Hematopoietic multipotent progenitor cell treated with erythropoietin and hydrocortisone succinate and interleukin-3 and kit ligand, for 6 days (in vitro differentiated cells): ENCODE measurements at places on chromosomes 4 and X.

- no peak for DNase-seq
These were observed 61.6 kb downstream of the SCML1 start for GRCh38 chrX:17798921-17799320.

DNA sequence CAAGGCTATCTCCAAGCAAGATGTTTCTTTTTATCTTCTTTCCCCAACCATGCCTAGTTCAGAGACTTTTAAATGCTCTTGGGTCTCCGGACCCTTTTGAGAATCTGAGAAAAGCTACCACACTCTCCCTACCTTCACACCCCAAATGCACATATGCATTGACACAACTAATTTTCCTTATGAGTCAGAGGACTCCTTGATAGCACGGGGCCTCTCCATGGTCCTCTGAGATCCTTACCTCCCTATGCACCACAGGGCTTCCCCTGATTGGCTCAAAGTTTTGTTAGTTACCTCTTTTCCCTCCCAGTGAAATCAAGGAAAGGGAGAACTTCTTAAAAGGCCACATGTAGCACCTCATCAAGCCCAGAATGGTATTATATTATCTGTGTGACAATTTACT is 86.8 kb upstream of the ATP6AP2 start:
- DNase-seq = no peak

DNA sequence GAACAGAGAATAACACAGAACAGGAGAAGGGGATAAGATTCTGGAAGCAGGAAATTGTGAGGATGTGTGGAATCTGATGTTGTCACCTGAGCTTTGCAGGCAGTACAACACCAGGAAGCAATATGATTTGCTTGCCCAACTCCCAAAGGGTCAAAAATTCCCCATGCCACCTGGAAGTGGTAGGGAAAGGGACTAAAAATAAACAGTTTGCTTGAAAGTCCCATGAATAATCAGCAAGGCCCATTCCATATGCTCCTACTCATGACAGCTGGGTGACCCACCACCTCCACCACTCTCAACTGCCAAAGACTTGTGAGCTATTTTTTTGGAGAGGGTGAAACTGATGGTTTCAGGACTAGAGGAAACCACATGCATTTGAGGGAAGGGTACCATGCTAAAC is 168.4 kb downstream of the KCNIP4 start:
- no peak for DNase-seq

DNA sequence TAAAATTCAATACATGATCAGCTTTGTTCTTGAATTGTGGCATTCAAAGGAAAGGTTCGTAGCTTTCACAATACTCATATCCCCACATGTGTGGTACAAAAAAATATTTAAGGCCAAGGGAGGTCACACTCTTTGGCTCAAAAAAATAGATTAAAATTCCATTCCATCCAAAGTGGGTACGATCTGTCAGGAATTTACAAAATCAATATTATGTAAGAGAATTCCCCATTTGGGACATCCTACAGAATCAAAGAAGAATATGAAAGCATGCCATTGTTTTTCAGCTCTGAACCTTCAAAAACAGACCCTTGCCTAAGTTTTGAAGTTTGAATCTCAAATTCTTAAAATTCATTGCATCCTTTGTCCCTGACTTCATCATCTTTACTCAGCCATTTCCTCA is 85.8 kb downstream of the MID1 start:
- no peak for DNase-seq

- no peak for DNase-seq
These were observed 116.1 kb downstream of the NPNT start for GRCh38 chr4:106011387-106011786.

DNA sequence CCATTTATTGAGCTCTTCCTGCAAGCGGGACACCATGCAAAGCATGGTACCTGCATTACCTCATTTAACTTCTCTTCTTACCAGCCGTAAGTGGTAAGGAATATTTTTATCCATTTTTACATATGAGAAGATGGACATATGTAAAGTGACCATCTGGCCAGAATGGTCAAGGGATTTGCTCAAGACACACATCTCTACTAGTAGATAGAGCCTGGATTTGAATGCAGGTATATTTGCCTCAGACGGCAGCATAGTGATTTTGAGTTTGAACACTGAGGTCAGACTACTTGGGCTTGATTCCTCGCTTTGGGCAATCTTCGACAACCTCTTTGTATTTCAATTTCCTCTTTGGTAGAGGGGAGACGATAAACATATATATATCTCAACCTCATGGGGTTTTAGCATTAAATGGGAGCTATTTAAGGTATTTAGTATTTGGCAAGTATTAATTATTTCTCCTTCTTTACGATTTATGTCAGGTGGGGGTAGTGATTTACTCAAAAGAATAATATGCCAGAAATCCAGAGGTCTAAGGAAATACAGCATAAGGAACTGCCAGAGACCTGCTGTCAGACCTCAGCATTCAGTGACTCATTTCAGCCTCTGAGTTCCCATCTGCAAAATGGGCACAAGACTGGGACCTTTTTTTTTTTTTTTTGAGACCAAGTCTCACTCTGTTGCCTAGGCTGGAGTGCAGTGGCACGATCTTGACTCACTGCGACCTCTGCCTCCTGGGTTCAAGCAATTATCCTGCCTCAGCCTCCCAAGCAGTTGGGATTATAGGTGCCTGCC is 34.6 kb upstream of the CHRNA9 start:
- no peak for DNase-seq

DNA sequence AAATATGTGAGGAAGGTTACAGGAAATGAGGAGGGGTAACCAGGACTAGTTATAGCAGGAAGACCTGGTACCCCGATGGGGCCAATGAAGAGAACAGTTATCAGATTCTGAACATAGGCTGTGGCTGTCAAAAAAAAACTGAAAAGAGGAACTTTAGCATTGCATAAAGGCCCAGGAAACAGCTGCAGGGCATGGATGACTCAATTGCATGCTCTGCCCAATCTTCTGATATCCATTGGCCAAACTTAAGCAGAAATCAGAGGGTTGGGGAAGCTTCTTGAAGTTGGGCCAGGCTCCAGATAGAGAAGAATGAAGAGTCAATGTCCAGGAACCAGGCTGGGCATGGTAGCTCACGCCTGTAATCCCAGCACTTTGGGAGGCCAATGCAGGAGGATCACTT is 1222.4 kb upstream of the PRKX start:
- DNase-seq = peak; percentile 65

DNA sequence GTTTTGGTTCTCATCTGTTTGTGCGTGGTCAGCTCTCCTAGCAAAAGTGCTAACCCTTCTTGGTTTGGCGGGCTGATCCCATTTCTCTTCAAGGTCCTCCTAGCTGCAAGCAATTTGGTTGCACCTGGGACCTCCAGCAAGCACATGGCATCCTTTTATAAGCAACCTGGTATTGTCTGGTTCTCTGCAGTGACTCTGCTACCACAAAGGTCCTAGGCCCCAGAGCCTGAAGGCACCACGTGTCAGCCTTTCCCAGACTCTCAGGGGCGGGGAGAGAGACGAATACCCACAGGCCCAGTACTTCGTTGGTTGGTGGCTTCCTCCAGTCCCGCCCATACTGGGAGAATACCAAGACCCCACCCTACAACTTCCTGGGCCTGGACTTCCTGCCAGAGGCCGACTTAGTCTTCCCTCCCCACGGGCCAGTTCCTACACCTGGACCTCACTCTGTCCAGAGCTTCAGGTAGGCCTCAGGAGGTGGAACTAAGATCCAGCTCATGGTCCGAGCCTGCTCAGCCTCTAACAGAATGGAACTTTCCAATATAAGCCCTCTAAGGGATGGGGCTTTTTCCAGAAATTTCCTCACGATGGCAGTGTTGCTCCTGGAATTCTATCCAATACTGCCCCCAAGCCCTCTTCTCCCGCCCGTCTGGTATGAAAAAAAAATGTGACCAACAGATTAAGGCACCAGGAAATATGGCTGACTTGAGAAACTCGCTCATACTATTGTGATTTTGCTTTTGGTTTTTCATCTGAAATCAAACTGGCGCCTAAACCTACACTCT is 192.5 kb upstream of the STK26 start:
- DNase-seq = peak; percentile 95

- peak; percentile 21 for DNase-seq
These were observed 40.8 kb downstream of the LAMP2 start for GRCh38 chrX:120428309-120428708.

DNA sequence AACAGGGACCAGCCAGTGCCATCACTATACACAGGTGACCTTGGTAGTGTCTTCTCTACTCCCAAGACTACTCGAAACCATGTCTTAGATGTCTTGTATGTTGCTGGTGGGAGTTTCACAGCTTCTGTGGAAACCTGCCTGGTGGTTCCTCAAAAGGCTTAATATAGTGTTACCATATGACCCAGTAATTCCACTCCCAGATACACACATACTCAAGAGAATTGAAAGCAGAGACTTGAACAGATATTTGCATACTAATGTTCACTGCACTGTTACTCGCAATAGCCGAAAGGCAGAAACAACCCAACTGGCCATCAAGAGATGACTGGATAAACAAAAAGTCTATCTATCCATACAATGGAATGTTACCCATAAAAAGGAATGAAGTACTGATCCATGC is 3.1 kb downstream of the TFDP3 start:
- no peak for DNase-seq

DNA sequence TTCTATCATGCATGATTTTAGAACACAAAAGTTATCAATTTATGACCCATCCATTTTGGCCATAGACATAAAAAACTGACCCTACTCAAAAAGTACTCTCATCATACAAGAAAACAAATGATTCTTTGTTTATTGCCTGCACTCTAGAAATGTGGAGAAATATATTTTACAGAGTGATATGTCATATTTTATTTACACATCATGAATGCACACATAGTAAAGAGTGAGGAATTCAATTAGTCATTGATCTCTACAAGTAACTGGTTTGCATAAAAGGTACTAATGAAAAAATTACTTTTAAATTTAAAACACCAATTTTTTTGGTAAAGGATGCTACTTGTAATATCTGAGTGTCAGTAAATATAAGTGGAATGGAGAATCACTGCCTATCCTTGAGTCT is 242.5 kb upstream of the FAT4 start:
- DNase-seq = no peak

DNA sequence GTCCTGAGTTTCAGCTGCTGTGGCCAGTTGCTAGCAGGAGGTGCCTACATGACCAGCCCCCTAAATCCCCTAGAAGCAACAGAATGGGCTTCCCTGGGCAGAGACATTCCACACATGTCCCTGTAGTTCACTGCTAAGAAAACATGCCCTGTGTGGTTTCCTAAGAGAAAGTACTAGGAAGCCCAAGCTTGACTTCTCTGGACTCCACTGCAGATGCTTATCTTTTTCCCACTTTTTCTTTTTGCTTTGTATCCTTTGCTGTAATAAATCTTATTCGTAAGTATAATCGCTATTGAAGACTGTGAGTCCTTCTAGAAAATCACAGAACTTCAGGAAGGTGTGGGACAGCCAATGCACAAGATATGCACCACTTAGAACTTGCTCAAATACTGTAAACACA is 15.6 kb downstream of the RPGR start:
- DNase-seq = no peak

DNA sequence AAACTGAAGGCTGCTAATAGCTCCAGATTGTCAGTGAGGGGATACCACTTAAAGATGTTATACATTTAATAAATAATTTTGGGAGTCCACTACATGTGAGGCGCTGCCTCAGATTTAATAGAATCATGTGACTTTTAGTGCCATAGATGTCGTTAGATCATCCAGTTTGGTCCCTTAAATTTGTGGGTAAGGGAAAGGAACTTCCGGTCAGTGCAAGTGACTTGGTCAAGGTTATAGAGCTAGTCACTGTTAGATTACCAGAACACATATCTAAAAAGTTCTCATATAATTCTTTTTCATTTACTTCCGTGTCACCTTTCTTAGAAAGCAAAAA is 529 bp upstream of the UBA6 start:
- no peak for DNase-seq

DNA sequence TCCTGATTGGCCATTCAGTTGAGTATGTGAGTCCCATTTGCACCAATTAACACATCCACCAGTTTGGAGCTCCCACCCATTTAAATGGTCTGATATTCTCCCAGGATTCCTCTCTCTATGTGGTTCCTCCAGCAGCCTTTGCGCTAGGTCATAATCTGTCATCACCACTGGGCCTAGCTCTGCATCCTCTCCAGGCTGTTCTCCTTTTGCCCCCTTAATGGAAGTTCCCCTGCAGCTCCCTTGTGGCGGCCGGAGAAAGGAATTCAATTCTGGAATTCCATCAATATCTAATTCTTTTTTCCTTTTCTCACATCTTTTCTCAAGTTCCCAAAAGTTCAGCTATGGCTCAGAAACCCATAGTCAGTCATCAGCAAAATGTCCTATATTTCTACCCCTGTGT is 2184.4 kb upstream of the AGA start:
- no peak for DNase-seq

DNA sequence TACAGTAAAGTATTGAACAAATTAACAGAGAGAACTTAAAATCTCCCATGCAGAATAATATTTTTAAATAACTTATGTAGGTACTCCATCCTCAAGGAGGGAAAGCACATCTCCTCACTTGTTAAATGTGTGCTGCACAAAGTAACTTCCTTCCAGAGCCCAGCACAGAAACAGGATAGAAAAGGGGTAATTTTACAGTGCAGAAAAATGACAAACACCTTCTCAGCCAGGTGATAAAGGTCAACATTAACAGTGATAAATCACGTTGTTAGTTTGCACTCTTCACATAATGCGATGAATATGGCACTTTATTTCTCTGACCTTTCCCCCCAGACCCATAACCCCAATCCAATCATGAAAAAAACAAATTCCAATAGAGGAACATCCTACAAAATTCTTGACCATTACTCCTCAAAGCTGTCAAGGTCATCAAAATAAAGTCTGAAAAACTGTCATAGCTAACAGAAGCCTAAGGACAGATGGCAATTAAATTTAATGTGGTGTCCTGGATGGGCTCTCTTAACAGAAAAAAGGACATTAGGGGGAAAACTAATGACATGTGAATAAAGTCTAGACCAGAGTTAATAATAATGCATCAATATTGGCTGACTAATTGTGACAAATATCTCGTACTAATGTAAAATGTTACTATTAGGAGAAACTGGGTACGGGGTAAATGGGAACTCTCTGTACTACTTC is 547.4 kb upstream of the AGA start:
- DNase-seq = no peak

GRCh38 chr4:121176082-121176934 is 12.2 kb upstream of the TNIP3 start:
- no peak for DNase-seq

- DNase-seq = no peak
These were observed 1.7 kb downstream of the MUC7 start for GRCh38 chr4:70473679-70474078.

- DNase-seq = peak; percentile 2
These were observed 47.4 kb downstream of the MAMLD1 start for GRCh38 chrX:150410513-150410912.

DNA sequence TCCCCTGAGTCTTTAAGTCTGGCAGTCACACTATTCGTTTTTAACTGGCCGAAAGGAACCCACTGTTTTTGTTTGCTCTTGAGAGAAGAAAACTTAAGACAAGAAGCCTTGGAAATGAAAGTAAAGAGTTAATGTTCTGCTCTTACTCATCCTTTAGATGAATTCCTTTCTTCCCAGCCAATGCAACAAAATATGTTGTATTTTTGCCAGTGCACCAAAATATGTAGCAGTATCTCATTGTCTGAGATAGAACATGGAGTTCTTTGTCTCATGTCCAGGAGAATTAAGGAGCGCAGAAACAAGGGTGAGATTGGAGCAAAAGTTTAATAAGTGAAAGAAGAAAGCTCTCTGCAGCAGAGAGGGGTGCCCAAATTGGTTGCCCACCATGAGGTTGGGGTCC is 12.2 kb downstream of the TENT5D start:
- no peak for DNase-seq
